ENCODE measurements at places on chromosomes 4 and X. TPM values are rescaled to one million over a fixed set of nuclear protein-coding genes. Genes with fewer than 3 reads are reported as not detected.
A peak's percentile ranks its signal among the peaks of the same experiment; 100 is the strongest.

STBD1 gene
- total RNA-seq: 2.5 TPM

DNA sequence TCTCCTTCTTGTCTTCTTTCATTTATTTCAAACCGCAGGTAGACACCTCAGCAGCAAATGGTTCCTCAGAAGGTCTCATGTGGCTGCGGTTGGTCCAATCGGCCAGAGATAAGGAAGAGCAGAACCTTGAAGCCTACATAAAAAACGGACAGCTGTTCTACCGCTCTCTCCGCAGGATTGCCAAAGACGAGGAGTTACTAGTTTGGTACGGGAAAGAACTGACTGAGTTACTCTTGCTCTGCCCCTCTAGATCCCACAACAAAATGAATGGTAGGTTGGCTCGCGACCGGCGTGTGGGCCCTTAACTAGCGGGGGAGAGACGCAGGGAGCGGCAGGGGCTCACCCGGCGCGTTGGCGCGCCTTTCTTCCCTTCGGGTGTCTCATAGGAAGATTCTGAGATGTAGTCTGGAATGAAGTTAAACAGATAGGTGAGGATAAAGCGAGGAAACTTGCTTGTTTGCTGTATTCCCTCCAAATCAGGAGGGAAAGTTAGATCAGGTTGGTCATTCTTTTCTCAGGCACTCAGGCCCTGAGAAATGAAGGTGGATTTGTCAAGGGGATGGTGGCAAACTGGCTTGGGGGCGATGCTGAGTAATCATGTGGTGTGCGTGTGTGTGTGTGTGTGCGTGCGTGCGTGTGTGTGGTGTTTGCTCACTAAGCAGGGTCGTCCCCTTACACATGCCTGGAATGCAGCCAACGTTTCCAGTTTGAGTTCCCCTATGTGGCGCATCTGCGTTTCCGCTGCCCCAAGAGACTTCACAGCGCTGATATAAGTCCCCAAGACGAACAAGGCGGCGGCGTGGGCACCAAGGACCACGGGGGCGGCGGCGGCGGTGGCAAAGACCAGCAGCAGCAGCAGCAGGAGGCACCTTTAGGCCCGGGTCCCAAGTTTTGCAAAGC lies 4.2 kb downstream of the PRDM8 start:
- peak overlapping the region; percentile 67 for H3K4me3 ChIP-seq
- no peak for DNase-seq

DNA sequence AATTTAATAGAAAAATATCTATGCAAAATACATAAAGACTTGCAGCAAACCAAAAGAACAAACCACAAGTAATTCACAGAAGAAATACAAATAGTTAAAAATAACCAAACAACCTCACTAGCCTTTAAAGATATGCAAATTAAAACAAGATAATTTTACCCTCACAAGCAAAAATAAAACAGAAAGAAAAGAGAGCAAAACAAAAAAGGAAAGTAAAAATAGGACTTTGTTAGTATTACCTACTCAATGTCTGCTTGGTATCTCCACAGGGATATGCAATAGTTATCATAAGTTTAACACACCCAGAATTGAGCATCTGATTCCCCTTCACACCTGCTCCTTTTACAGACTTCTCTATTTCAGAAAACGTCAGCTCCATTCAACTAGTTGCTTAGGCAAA lies 737.5 kb upstream of the MAGEB2 start:
- no peak for DNase-seq
- no peaks in the 10 kb centered on the region for H3K27me3 ChIP-seq
- H3K27ac ChIP-seq: no peak overlapping the region
- no peaks in the 10 kb centered on the region for H3K36me3 ChIP-seq

GRCh38 chr4:174848596-174848995 lies 19.5 kb upstream of the GLRA3 start:
- no peaks in the 10 kb centered on the region for H3K4me1 ChIP-seq
- H3K4me3 ChIP-seq: no peak overlapping the region
- no peaks in the 10 kb centered on the region for H3K36me3 ChIP-seq
- H3K27ac ChIP-seq: no peak overlapping the region
- DNase-seq: no peak
- H3K27me3 ChIP-seq: no peaks in the 10 kb centered on the region

SLC39A8 gene
- total RNA-seq: 5.8 TPM

WNK3 gene
- total RNA-seq: 110 TPM

ELF2 gene
- 53.6 TPM for total RNA-seq

CITED1 gene
- total RNA-seq: 439 TPM

DNA sequence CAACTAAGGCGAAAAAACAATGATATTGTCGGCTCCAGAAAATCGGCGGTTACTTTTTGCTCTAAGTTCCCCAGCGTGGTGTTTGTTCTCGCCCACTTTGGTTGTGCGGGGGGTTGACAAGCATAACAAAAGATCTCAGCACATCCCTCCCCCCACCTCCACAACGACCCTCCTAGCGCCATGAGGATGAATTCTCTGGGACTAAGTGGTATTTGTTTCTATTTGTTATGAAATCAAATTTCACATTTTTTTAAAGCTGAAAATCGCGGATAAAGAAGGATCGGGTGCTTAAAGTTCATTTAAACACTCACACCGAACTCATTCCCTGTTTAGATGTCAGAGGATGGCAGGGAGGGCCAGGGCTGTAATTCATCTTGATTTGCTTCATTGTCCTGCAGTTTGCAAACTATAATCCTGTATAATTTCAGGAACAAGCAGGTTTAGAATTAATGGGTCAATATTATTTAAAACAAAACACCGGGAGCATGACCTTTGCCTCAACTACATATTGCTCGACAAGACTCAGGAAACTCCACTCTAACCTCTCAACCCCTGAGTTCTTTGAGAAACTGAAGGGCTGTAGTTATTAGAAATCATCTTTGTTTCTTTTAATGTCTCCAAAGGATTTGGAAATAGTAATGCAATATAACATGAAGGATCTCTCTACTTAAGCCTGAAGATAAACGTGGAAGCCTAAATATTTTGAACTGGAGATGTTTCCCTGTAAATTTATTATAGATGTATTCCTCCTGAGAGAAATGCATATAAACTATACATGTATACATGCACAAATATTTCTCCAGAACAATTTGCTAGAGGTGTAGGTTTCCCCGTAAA lies 6.4 kb downstream of the PITX2 start:
- H3K4me3 ChIP-seq: no peak overlapping the region
- no peaks in the 10 kb centered on the region for H3K36me3 ChIP-seq
- H3K4me1 ChIP-seq: no peaks in the 10 kb centered on the region
- no peak for DNase-seq
- H3K27ac ChIP-seq: no peak overlapping the region
- H3K27me3 ChIP-seq: no peaks in the 10 kb centered on the region

- H3K27ac ChIP-seq: no peak overlapping the region
- H3K4me1 ChIP-seq: no peaks in the 10 kb centered on the region
These were observed 91.2 kb downstream of the ABLIM2 start for GRCh38 chr4:8067274-8067936.

UCHL1 gene
- 84.2 TPM for total RNA-seq

DNA sequence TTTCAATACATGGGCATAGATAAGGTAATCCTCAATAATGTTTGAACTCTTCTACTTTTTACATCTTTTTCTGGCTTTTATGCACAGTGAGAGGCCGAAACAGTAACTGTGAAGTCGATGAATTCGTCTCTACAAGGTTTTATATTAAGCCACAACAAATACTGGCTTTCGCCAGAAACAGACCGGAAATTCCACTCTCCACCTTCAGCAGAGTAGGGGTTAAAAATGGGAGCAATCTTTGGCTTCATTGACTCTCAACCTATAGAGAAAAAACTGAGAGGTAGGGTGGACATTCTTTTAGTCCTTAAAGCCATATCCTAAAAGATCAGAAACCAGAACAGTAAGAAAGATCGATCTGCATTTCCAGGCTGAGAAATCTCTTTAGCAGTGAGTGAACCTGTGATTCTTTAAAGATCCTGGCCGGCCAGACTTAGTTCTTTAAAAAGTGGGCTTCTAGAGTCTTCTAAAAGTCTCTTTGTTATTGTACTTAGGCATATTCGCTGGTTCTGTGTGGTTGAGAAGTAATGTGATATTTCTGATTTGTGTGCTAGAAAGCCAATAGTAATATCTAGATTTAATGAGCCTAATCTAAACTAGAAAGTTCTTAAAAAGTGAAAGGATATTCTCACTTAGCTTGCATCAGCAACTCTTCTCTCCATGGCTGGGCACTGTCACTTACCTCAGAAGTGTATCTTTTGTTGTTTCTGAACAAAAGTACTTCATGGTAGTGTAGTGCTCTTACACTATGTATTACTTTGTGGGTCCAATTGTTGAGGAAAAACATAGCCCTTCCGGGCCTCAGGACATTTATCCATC lies 2.0 kb downstream of the HSPA4L start:
- no peaks in the 10 kb centered on the region for H3K27me3 ChIP-seq
- no peaks in the 10 kb centered on the region for H3K4me1 ChIP-seq
- no peaks in the 10 kb centered on the region for H3K36me3 ChIP-seq
- DNase-seq: no peak

FAM149A gene
- 14.9 TPM for total RNA-seq

HELT gene
- not detected for total RNA-seq

GRCh38 chr4:30716158-30716557 lies 4.0 kb upstream of the PCDH7 start:
- peaks cover under 1% of the 10 kb centered on the region for H3K27me3 ChIP-seq
- H3K36me3 ChIP-seq: no peaks in the 10 kb centered on the region
- H3K4me3 ChIP-seq: no peak overlapping the region
- peaks cover 23% of the 10 kb centered on the region for H3K4me1 ChIP-seq
- no peak for DNase-seq
- H3K27ac ChIP-seq: no peak overlapping the region

Data from testis (tissue), 5 donors.